Activated naive CD8-positive, alpha-beta T cell treated with anti-CD3 and anti-CD28 coated beads for 36 hours (primary cell): ENCODE measurements at places on chromosomes 12 and 14. TPM values are rescaled to one million over a fixed set of nuclear protein-coding genes. Genes with fewer than 3 reads are reported as not detected.

DNA sequence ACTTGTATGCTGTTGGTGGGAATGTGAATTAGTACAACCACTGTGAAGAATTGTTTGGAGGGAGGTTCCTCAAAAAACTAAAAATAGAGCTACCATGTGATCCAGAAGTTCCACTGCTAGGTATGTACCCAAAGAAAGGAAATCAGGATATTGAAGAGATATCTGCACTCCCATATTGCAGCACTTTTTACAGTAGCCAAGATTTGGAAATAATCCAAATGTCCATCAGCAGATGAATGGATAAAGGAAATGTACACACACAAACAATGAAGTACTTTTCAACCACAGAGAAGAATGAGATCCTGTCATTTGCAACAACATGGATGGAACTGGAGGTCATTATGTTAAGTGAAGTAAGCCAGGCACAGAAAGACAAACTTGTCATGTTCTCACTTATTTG, 25.9 kb downstream of the TIGAR start:
- DNase-seq: no peak
- H3K27me3 ChIP-seq: no peaks in the 10 kb centered on the region
- H3K27ac ChIP-seq: no peak overlapping the region
- H3K36me3 ChIP-seq: peaks cover 39% of the 10 kb centered on the region
- no peak overlapping the region for H3K4me3 ChIP-seq

- no peak overlapping the region for H3K27ac ChIP-seq
- peaks cover 15% of the 10 kb centered on the region for H3K4me1 ChIP-seq
- no peak for DNase-seq
- H3K27me3 ChIP-seq: peaks cover 29% of the 10 kb centered on the region
- H3K4me3 ChIP-seq: no peak overlapping the region
- H3K36me3 ChIP-seq: peaks cover 4% of the 10 kb centered on the region
Measured at GRCh38 chr14:56125772-56126636, 7.8 kb downstream of the PELI2 start.

- H3K4me3 ChIP-seq: no peak overlapping the region
- peaks cover 25% of the 10 kb centered on the region for H3K4me1 ChIP-seq
- no peaks in the 10 kb centered on the region for H3K27me3 ChIP-seq
- no peak overlapping the region for H3K27ac ChIP-seq
- no peak for DNase-seq
Measured at GRCh38 chr14:69093631-69094421, 59.1 kb downstream of the DCAF5 start.

The NXPH4 gene
- 0.26 TPM for total RNA-seq

The NAB2 gene
- 47.2 TPM for total RNA-seq

The LARP4 gene
- 110 TPM for total RNA-seq

DNA sequence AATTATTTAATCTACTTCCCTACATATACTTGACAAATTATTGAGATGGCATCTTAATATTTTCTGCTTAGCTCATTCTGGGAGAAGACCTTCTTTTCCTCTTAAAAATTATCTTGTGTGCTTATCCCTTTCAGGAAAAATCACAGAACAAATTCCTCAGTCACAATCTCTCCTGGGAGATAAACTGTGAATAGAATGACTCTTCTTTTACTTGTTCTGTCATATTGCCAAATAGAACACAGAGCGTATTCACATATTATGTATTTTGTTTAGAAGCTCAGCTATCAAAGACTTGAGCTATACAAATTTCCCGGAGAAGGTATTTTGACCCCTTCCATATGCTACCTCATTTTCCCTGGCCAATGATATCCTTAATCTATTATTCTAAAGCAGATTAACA, 146.7 kb downstream of the TMEM117 start:
- DNase-seq: no peak
- H3K27me3 ChIP-seq: no peaks in the 10 kb centered on the region
- peaks cover 3% of the 10 kb centered on the region for H3K4me1 ChIP-seq
- H3K4me3 ChIP-seq: no peak overlapping the region
- no peak overlapping the region for H3K27ac ChIP-seq

The HOXC9 gene
- not detected for total RNA-seq

DNA sequence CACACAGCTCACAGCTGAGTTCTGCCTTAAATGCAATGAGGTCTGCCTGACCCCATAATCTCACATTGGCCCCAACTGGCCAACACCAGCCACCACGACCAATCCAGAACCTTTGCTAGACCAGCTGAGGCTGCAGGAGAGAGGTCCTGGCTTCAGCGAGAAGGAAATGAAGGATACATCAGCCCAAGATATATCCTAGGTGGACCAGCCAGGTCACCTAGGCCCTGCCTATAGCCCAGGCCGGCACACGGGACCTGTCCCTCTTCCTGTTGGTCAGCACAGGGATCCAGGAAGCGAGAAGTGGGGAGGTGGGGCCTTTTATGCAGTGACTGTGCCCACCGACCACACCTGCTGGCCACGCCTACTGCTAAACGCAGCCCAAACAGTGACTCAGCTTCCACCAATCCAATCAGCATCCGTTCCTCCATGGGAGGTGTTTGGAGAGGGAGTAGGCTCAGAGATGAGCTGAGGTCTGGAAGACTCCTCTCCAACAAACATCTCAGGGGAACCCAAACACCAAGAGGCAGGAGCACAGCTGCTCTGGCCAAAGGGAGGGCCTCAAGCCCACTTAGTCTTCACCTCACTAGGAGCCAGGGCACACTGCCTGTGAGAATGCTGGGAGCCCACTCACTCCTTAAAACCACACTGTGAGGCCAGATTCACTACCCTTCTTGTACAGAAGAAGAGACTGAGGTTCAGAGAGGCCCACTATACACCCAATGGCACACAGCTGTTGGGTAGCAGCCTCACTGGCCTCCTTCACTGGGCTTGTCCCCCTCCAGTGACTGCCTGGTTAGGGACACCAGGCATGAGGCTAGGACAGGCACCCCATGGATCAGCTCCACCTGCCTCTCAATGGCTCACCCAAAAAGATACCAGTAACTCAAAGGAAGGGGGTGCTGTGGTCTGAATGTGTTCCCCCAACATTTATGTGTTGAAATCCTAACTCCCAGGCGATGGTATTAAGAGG, 51.3 kb upstream of the PPP2R5C start:
- H3K4me3 ChIP-seq: no peak overlapping the region
- no peaks in the 10 kb centered on the region for H3K27me3 ChIP-seq
- H3K4me1 ChIP-seq: peaks cover 27% of the 10 kb centered on the region
- no peak for DNase-seq
- no peaks in the 10 kb centered on the region for H3K36me3 ChIP-seq

DNA sequence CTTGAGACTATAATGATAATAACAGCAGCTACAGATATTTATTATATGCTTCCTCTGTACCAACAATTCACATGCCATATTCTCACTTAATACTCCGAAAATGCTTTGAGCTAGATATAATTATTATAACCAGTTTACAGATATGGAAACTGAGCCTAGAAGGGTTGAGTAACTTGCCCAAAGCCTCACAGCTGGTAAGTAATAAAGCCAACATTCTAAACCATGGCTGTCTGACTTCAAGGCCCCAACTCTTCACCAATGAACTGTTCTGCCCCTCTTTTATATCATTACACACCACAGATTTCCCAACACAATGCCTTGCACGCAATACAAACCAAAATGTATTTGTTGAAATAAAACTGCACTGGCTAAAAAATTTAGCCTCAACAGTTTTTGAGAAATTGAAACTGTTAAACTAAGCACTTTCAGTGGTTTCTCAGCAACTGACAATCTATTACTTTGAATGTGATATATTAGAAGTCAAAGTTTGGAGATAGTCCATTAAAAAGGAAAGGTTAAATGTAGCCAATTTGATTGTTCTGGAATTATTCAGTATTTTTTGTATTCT, 222.5 kb upstream of the ARHGAP5 start:
- H3K27ac ChIP-seq: no peak overlapping the region
- no peak for DNase-seq
- no peaks in the 10 kb centered on the region for H3K4me1 ChIP-seq
- no peaks in the 10 kb centered on the region for H3K27me3 ChIP-seq

DNA sequence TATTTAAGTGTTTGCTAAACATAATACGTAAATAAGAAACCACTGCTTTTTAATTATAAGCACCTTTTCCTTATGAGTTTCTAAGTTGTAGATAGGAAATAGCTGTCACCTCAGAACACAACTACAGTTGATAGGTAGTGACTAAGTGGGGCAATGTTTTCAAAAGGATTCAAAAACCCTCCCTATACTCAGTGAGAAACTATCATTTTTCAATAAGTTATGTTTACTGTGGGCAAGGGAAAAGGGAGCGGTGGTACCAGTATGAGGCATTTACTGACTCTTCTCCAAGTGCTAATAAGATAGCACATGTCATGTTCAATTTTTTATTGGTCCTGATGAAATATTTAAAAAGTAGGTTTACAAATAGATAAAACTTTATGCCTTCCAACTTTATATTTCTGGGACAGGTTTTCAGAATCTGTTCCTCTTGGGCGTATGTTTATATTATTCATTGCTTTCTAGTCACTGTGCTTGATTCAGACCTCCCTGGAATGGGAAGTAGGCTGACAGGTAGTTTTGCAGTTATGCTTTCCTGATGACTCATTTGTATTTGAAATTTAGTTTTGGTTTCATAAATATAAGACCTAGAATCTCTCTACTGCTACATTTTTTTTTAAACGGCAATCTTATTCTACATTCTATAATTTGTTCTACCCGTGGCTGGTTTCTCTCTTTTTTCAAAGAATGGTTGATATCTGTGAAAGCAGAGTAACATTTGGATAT, 153.1 kb downstream of the TMEM117 start:
- no peak overlapping the region for H3K4me3 ChIP-seq
- H3K27ac ChIP-seq: no peak overlapping the region
- no peaks in the 10 kb centered on the region for H3K36me3 ChIP-seq

The TDRD9 gene
- 0.16 TPM for total RNA-seq
